Panc1 (cell line): ENCODE measurements at places on chromosomes 1 and 21. TPM values are rescaled to one million over a fixed set of nuclear protein-coding genes. Genes with fewer than 3 reads are reported as not detected.

CD1E gene
- total RNA-seq, result not detected

LRRC53 gene
- total RNA-seq, result not detected

PERM1 gene
- 1.5 TPM for total RNA-seq

ROR1 gene
- 19.3 TPM for total RNA-seq
